CD4-positive, alpha-beta T cell treated with Interferon gamma for 1 hour (primary cell): ENCODE measurements at places on chromosomes 5 and 9.

DNA sequence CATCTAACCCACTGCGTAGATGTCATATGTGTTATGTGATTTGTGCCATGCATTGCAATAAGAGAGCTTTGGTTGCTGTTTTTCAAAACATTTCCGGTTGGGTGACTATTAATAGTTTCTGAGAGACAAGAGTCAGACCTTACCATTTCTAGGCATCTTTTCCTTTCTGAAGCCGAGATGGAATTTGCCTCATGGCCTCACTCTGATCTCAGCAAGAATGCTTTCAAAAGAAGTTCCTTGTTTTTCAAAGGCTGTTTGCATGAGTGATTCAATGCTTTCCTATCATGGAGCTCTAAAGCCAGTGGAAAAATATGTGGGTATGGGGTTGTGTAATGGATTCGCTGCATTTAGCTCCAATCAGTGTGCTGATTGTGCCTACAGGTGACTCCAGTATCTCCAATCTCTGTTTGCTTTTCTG lies 203.1 kb upstream of the PPP1R2B start:
- DNase-seq, result no peak

DNA sequence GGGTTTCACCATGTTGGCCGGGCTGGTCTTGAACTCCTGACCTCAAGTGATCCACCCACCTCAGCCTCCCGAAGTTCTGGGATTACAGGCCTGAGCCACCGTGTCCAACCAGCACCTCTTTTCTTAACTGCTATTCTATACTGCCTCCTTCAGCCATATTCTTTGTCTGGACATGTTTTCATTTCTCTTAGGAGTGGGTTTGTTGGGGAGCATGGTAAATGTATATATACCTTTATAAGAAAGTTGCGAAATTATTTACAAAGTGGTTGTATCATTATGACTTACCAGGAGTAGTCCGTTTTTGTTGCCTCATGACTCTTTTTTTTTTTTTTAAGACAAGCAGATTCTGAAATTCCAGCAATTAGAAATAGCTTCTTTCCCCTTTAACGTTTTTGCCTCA lies 38.7 kb downstream of the CDC42SE2 start:
- no peak for DNase-seq

- no peak for DNase-seq
Measured at GRCh38 chr9:81521892-81522291, 167.5 kb downstream of the TLE1 start.

- no peak for DNase-seq
Measured at GRCh38 chr9:106783121-106783520, 79.8 kb upstream of the ZNF462 start.

DNA sequence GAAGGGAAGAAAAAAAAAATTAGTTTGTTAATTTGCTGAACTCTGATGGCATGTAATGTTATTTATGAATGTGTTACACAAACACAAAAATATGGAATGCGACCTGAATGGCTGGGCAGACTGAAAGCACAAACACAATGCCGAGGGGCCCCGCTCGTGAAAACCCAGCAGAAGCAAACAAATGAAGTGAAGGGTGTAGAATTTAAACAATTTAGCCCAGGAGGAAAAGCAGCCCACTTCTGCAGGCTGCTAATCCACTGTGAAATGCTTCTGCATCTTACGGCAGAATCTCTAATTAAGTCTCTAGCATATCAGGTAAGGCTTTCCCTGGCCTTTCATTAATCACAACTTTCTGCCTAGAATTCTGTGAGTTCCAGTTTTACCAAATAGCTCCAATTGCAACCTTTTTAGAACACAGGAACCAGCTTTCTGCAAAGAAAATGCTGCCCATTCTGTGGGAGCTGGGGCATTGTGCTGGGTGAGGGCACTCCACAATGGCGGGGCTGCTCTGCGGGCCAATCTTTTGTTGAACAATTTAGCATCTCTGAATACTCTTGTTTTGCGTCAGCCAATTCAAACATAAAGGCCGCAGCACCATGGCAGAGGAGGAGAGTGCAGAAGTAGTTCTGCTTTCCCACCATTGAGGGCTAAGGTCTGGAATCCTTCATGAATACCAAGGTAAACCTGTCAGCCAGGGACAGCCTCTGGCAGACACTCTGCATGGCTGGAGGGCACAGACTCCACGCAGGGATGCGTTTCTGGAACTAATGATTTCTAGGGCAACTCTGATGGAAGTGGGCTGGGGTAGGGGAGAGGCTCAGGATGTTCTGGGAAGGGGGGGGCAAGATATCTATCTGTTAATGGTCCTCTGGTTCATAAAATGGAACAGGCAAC lies 66.4 kb downstream of the PTCH1 start:
- DNase-seq, result no peak

GRCh38 chr9:124216474-124217176 lies 41.1 kb upstream of the NEK6 start:
- DNase-seq, result peak; percentile 75

GRCh38 chr9:34796924-34797323 lies 87.0 kb upstream of the CCL21 start:
- no peak for DNase-seq

GRCh38 chr5:90915393-90915792 lies 356.8 kb downstream of the ADGRV1 start:
- no peak for DNase-seq

GRCh38 chr5:169801324-169801777 lies 164.3 kb downstream of the DOCK2 start:
- no peak for DNase-seq

DNA sequence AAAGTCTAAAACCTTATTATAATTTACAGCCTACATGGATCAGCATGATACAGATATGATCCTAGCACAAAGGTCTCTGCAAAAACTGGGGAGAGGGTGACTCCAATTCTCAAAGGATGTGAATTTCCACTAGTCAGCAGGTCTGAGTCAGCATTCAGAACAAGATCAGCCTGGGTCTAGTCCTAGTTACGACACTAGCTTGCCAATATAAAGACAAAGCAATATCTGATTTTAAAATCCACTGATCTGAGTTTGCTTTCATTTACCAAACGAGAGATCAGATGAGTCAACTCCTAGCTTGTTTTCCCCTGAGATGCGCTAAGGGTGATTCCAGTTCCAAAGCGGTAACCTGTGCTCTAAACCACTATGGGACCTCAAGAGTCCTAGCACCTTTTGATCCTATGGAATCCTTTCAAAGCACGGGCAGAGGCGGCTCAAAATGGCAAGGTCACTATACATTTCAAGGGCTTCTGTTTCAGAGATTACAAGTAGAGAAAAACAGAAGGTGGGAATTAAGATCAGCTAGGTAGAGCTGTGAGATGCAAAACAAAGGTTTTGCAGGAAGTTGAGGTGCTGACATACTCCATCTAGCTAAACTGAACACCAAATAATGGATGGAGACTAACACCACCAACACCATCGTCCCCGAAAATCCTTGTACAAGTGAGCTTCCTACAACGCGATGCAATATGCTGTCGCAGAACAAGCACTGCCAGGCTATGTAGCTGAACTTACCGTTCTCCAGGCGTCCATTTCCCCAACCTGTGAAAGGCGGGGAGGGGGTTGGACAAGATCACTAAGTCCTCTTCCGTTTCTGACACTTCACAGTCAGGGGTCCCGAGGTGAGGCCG lies 906 bp downstream of the SLC25A51 start:
- DNase-seq, result no peak

GRCh38 chr9:123373946-123374345 lies 17.9 kb downstream of the CRB2 start:
- DNase-seq, result no peak

GRCh38 chr9:11962327-11962726 lies 730.9 kb upstream of the TYRP1 start:
- no peak for DNase-seq

DNA sequence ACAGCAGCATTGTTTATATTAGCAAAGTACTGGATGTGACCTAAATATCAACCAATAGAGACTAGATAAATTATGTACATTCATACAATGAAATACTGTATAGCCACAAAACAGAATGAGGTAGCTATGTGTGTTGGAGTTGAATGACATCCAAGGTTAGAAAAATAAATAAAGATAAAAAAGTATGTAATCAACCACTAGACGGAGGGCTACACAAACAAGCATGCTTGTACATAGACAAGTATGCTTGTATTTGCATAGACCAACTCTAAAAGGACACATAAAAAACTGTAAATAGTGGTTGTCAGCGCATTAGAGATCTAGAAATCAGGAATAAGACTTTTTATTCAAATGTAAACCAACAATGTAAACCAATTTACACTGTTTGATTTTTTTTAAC lies 3.0 kb downstream of the FEM1C start:
- no peak for DNase-seq

DNA sequence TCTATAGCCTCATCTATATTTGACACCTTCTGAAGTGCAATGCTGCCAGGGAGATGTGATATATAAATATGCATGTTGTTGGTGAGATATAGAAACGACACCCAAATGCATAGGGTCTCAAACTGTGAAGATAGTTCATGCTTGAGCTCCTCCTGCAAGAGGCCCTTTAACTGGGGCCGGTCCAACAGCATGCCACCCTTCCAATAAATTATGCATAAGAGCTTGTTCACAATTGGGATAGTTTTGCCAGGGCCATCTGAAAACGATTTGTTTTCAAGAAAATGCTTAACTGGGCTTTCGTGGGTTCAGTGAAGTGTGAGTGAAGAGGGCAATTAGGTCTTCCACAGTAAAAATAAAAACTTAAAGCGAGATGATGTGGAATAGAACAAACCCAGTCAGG lies 424.2 kb upstream of the WWC1 start:
- DNase-seq, result no peak

- DNase-seq, result no peak
Measured at GRCh38 chr5:110752953-110753352, 14.1 kb downstream of the SLC25A46 start.

DNA sequence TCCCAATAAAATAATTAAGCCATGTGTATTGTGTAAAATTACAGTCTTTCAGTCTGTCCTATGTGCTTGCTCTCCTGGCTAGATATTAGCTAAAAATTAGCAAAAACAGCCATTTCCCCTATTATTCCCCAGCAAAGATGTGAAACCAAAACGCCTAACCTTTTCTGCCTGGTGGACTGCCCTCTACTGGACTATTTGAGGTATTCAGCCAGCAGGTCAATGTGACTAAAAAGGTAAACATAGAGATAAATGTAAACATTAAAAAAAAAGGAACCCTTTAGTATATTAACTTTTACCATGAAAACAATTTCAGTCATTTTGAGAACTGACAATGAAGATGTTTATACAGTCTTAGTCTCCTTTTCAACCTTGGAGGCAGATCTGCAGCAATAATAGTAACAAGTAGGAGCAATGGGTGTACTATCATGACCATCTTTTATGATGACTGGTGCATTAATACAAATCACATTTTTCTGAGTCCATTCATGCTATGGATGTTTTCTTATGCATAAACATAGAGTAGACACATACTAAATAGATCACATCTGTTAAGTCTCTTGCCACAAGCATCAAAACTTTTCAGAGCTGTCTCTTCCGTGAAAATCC lies 10.1 kb downstream of the ATG12 start:
- DNase-seq, result peak; percentile 22

DNA sequence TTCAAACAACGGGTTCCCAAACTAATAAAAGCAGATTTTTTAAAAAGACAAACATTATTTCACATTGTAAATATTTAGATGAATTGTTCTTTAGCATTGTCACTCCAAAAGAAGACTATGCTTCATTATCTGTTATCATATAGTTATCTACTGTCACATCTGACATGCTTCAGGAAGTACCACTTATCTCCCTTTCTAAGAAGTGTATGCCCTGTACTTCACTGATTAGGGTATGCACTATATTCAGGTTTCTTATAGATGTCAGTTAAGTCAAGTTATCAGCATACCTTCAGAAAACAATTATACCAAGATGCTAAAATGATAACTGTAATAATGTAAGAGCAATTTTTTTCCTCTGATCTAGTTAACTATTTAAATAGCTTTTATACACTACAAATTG lies 40.4 kb downstream of the LMBRD2 start:
- no peak for DNase-seq

- no peak for DNase-seq
Measured at GRCh38 chr5:149228618-149229297, 42.9 kb upstream of the AFAP1L1 start.

GRCh38 chr9:71608021-71608420 lies 160.3 kb downstream of the CEMIP2 start:
- DNase-seq, result no peak

DNA sequence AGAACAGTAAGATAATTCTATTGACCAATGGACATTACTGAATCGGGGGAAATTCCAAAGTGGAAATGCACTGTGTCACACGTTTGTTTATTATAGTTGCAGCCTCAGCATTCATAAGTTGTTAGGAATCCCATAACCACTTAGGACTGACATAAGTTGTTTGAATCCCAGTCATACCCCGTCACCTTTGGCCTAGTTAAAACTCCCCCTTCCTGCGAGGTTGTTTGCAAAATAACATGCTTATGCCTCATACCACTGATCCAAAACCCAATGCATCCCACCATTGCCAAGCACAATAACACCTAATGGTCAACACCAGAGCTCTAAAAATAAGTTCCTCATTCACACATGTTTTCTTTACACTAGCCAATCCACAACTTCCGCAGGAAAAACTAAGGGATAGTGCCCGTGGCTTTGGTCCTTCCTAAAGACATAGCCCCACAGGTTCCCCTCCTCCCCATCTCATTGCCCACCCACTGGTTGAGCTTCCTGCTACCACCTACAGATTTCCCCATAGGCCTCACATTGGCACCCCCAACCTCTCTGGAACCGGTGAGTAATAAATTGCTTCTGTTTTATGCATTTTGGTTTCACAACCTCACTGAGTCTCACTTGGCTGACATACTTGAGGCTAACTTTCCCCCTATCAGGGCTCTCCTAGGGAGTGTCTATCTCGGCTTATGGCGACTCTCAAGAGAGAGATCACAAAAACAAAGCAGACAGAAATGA lies 42.3 kb upstream of the MUSK start:
- no peak for DNase-seq

GRCh38 chr9:133402689-133403088 lies 15.1 kb downstream of the REXO4 start:
- DNase-seq, result no peak

DNA sequence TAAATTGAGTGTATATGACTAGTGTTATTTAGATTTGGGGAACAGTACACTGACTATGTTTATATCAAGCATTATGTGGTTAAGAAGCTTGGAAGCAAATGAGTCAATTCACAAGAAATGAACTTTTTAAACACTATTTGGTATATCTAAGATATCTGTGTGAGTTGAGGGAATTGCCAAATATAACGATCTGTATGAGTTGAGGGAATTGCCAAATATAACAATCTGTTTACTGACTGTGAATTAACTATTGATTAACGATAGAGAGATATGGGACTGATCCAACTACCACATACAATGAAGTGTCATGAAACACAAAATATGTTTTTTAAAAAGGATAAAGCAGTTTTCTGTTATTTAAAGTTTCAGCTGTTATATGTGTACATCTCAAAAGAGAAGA lies 301.4 kb downstream of the TENT4A start:
- no peak for DNase-seq
